ENCODE measurements at places on chromosomes 16 and 17. TPM values are rescaled to one million over a fixed set of nuclear protein-coding genes. Genes with fewer than 3 reads are reported as not detected.
A peak's percentile ranks its signal among the peaks of the same experiment; 100 is the strongest.

GRCh38 chr17:77427391-77427991, 286.7 kb downstream of the SEC14L1 start:
- H3K27ac ChIP-seq, result peak overlapping the region; percentile 93
- no peaks in the 10 kb centered on the region for H3K36me3 ChIP-seq
- H3K4me1 ChIP-seq, result peaks cover 84% of the 10 kb centered on the region
- H3K4me3 ChIP-seq, result no peak overlapping the region
- no peaks in the 10 kb centered on the region for H3K27me3 ChIP-seq

GRCh38 chr17:74964988-74965622, 7.5 kb downstream of the HID1 start:
- no peak for DNase-seq
- H3K27me3 ChIP-seq, result no peaks in the 10 kb centered on the region
- no peak overlapping the region for H3K27ac ChIP-seq
- no peak overlapping the region for H3K4me3 ChIP-seq

SLC5A10 gene
- total RNA-seq, result not detected

GRCh38 chr16:3021449-3022207, 1.5 kb downstream of the TNFRSF12A start:
- peak overlapping the region; percentile 91 for H3K4me3 ChIP-seq
- peak overlapping the region; percentile 99 for H3K27ac ChIP-seq
- H3K27me3 ChIP-seq, result no peaks in the 10 kb centered on the region
- peaks cover 29% of the 10 kb centered on the region for H3K4me1 ChIP-seq

GRCh38 chr17:28549236-28550132, 2.9 kb downstream of the UNC119 start:
- no peak overlapping the region for H3K27ac ChIP-seq
- no peak overlapping the region for H3K4me3 ChIP-seq
- H3K27me3 ChIP-seq, result no peaks in the 10 kb centered on the region
- H3K36me3 ChIP-seq, result peaks cover 10% of the 10 kb centered on the region
- peaks cover 26% of the 10 kb centered on the region for H3K4me1 ChIP-seq

Data from chondrocyte (in vitro differentiated cells).